ENCODE measurements at places on chromosomes 6 and 20.

GRCh38 chr6:139710556-139710955 lies 336.1 kb upstream of the CITED2 start:
- no peak for DNase-seq

GRCh38 chr6:108157234-108157980 lies 8.4 kb upstream of the NR2E1 start:
- DNase-seq, result peak; percentile 70

GRCh38 chr6:71126506-71126905 lies 162.1 kb upstream of the OGFRL1 start:
- DNase-seq, result no peak

DNA sequence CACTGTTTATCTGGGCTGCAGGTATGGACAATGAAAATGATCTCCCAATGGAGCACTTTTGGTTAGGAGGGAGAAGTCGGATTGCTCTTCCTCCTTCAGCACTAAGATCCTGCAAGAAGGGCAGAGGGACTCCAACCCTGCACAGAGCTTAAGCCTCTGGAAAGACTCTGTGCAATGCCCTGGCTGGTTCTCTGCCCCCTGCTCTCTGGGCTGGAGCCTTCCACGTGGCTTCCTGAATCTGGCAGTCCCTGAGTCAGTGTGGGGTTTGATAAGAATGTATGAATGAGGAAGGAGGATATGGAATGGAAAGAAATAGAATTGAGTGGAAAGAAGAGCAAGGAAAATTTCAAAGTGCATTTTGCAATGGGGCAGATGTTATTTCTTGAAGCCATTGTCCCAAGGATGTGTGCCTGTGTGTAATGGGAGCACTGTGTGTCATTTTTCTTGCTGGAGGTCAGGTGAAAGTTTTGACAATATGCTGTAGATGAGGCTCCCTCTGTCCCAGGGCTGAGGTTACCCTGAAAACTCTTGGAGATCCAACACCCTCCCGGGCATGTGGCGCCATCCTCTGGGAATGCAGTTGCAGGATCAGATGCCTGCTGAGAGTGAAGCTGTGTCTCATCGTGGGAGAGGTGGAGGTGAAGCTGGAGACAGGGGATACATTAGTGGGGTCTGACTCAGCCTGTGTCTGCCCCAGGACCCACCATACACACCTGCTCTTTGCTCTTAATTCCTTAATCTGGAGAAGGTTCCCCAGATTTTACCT lies 16.3 kb upstream of the CST9L start:
- DNase-seq, result peak; percentile 42

DNA sequence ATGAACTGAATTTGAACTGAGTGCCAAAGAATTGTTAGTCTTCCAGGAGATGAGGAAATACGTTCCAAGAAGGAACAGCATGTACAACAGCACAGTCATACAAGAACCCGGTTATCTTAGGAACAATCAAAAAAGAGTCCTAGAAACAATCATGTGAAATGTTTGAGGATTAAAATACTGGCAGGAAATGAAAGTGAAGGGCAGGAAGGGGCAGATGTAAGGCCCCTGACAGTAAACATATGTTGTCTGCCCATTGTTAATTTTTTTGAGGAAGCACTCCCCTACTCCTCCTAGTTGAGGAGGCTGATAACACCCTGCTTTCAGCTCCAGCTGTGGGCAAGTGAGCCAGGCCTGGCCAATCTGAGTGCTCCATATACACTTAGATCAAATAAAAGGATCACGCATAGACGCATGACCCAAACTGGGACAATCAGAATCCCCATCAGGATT lies 220.9 kb downstream of the HACE1 start:
- no peak for DNase-seq

Measured in GM23338 (cell line).